Activated T-helper 17 cell treated with anti-CD3 and anti-CD28 coated beads, Interleukin-2, amount 50 U/mL, for 72 hours (primary cell): ENCODE measurements at places on chromosomes 2 and 18.

GRCh38 chr2:12124790-12125189 is 378.4 kb downstream of the LPIN1 start:
- no peak for ATAC-seq

- ATAC-seq, result no peak
These were observed 432.4 kb downstream of the FBXO15 start for GRCh38 chr18:73715210-73715670.

GRCh38 chr2:132750606-132751005 is 80.6 kb upstream of the LYPD1 start:
- no peak for ATAC-seq

DNA sequence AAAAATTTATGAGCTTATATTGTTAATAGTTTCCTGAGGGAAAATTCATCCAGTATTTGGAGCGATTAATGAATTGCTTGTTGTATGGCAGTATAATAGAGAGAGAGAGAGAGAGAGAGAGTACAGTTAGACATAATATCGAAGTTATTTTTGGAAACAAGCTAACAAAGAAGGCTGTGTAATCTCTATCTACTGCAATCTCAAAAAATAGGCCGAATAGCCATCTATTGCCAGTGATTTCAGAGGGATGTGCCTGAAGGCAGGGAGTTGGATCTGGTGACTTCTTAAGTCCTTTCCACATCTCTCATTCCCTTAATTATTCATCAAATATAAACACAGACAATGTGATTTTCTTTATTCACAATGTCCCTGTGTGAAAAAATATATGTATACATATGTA is 433.1 kb upstream of the RAB12 start:
- ATAC-seq, result no peak

GRCh38 chr2:37674946-37675345 is 3.5 kb upstream of the CDC42EP3 start:
- no peak for ATAC-seq

DNA sequence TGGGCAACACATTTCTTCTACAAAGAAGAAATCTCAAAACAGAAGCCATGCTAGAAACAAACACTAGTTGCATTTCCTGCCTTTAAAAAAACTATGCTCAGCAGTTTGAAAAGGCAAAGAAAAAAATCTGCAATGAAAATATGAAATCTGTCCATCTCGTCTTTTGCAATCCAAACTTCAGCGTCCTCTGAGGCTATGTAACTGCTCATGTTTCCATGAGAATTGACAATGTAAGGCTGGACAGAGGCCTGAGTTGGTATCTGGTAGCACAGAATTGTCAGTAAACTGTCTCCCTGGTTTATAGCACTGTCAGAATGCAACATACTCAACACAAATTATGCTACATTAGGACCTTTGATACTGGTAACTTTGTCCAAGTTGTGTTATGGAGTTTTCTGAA is 429.9 kb downstream of the ARHGAP15 start:
- ATAC-seq, result no peak

DNA sequence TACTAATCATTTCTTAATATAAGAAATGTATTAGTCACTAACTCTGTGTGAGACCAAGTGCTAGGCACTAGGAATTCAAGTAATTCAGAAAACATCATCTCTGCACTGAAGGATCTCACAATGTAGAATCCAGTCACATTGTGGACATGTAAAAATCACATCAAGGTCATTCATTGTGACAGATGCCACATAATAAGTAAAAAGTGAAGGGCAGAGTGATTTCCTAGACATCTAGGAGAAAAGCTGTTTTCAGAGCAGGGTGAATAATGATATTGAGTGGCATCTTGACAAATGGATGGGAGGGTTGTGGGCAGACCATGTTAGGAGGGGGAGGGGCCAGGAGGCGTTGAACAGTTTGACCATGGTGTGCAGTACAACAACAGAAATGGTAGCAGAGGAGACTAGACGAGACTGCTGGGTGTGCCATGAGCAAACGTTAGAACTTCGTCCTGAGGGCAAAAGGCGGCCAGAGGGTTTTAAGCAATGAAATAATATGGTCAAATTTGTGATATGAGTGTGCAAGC is 93.8 kb downstream of the DTNA start:
- ATAC-seq, result no peak

GRCh38 chr2:12539776-12540562 is 176.8 kb upstream of the TRIB2 start:
- no peak for ATAC-seq
